ENCODE measurements at places on chromosomes 7 and 10.

DNA sequence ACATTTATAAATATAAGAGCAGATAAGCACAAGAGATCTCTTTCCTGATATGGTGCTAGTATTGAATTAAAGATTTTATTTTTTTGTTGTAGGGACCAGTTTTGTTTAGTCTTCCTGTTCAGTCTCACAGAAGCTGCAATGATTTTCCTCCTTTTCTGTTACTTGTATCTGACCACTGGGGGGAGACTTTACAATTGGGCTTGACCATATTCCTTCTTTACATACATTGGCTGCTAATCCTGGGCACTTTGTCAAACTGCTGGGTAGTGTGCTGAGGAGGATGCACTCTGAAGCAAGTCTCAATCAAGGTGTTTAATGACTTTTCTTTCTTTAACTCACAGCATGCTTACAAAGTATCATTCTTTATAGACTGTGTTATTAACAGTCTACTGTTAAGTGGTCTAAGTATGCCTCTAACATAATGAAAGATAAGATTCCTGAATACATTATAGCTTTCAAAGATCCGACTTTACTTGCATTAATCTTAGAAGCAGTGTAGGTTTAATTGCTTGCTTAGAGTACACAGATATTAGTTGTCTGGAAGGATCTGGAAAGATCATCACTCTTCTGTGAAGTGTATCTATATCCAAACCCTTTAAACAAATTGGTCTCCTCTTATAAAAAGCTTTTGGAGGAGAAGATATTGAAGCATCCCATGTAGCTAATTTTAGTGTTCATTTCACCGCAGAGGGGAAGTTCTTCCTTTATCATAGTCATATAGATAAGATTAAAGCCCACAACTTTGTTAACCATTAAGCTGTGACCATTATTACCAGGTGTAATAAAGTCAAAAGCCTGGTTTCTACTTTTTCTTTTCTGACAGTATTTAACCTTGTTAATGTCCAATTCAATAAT lies 3.1 kb downstream of the PALS2 start:
- DNase-seq = peak; percentile 57

- DNase-seq = no peak
These were observed 280.9 kb downstream of the POLR1F start for GRCh38 chr7:19427944-19428343.

- no peak for DNase-seq
These were observed 297.1 kb upstream of the LRGUK start for GRCh38 chr7:133830081-133830480.

DNA sequence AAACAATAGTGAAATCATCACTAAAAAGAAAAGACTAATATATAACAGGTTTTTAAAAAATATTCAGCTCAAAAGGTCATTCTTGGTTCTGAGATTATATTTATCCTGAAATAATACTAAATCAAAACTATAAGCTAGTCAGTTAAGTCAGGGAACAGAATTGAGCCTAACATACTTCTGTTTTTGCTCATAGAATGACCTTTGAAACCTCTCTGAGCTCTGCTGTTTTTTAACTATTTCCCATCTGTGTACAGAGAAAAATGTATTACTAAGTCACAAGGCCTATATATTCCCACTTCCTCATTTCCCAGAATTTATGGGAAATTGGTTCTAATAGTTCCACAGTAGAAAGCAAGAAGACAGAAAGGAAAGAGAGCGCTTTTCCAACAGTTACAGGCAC lies 346.8 kb upstream of the ETV1 start:
- no peak for DNase-seq

- DNase-seq = peak; percentile 66
These were observed 94.0 kb upstream of the ZMIZ1 start for GRCh38 chr10:78974617-78975317.

DNA sequence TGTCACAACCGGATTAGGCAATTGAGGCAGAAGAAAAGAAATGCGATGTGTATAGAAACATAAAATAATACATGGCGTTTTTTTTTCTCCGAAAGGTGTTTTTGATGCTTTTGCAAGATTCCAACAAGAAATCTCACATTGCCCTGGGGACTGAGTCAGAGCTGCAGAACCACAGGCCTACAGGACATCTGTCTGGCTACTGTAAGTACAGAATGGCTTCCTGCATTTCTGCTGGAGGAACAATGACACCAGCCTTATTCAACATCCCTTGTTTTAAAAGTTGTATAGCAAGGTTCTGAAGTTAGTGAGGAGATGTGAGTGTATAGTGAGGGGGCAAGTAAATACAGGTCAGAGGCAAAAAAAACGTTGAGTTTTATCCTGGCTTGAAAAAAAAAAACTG lies 256.4 kb downstream of the ABCA13 start:
- no peak for DNase-seq

DNA sequence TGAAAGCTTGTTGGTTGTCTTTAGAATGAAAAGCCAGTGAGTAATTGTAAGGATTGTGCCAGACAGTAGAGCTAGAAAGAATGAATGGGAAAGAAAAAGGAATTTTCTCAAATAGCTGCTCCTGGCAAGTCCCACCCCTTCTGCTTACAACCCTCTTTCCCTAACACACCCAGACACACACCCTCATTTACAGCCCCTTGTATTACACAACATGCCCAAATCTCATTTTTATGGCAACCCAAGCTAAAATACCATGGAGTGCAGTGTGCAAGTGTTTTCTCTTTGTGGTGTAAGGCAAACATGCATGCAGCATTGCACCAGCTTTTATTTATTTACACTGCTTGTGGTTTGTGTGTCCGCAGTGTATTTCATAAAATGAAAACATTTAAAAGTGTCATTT lies 1.5 kb downstream of the PRKAR2B start:
- no peak for DNase-seq

- no peak for DNase-seq
These were observed 406 bp downstream of the ZP3 start for GRCh38 chr7:76425156-76425555.

DNA sequence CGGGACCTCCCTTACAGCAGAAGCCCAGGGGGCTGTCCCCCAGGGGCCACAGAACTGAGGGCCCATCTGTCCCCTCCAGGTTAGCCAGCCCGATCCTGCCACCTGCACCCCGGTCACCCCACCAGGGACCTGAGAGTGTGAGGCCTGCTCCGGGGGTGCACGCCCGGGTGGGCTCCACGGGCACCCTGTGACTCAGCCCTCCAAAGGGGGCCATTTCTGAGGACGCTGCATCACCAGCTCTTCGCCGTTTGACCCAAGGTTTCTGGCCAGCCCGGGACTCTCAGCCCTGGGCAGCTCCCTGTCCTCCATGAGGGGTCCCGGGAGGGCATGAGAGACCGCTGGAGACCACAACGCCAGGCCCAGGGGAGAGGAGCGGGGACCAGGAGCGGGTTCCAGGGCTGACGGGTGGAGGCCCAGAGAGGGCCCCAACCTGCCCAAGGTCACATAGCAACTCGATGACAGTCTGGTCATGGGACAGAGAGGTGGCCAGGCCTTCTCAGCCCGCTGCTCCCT lies 79.3 kb downstream of the ELFN1 start:
- no peak for DNase-seq

- DNase-seq = peak; percentile 71
These were observed 1.9 kb upstream of the EPHA1 start for GRCh38 chr7:143410521-143411004.

GRCh38 chr7:95883217-95883616 lies 110.9 kb downstream of the DYNC1I1 start:
- no peak for DNase-seq

GRCh38 chr7:130875-131780 lies 61.2 kb upstream of the FAM20C start:
- DNase-seq = no peak

DNA sequence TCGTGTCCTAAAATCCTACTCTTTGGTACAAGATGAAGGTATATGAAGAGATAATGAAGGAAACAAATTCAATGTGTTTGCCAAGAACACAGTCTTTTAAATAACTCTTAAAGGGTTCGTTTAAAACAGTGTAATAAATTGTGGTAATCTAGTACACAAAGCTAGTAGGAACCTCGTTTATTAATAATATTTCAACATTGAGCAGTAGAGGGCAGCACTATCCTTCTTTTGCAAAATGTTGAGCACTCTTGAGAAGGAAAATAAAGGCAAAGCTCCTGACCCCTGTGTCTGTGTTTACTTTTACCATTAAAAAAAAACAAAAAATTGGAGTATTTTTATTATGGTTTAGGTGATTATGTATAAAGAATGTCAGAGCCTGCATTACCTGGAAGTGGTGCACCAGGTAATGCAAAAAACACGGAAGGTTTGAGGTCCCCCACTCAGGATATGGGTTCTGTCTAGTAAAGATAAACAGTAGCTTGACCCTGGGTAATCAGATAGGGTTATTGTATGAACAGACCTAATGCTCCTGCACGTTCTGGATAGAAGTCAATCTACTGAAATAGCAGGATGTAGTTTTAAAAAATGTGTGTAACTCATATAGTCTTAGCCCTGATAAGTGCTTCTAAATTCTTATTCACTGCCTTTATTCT lies 5.7 kb upstream of the GOT1 start:
- DNase-seq = no peak

Measured in femur (tissue), 1 donor.